GM12865 (cell line): ENCODE measurements at places on chromosomes 6 and 20.

GRCh38 chr6:150600301-150601017, 774 bp downstream of the PLEKHG1 start:
- peak; percentile 74 for DNase-seq

GRCh38 chr6:97626671-97627441, 343.8 kb upstream of the MMS22L start:
- DNase-seq: no peak

- peak; percentile 32 for DNase-seq
These were observed 68.2 kb downstream of the FAM217A start for GRCh38 chr6:4010689-4011090.

GRCh38 chr6:111791415-111791814, 81.8 kb downstream of the FYN start:
- DNase-seq: no peak

- DNase-seq: peak; percentile 66
These were observed 537 bp downstream of the PPIL4 start for GRCh38 chr6:149545258-149545753.

GRCh38 chr20:34604980-34605788, 46.7 kb downstream of the MAP1LC3A start:
- no peak for DNase-seq

DNA sequence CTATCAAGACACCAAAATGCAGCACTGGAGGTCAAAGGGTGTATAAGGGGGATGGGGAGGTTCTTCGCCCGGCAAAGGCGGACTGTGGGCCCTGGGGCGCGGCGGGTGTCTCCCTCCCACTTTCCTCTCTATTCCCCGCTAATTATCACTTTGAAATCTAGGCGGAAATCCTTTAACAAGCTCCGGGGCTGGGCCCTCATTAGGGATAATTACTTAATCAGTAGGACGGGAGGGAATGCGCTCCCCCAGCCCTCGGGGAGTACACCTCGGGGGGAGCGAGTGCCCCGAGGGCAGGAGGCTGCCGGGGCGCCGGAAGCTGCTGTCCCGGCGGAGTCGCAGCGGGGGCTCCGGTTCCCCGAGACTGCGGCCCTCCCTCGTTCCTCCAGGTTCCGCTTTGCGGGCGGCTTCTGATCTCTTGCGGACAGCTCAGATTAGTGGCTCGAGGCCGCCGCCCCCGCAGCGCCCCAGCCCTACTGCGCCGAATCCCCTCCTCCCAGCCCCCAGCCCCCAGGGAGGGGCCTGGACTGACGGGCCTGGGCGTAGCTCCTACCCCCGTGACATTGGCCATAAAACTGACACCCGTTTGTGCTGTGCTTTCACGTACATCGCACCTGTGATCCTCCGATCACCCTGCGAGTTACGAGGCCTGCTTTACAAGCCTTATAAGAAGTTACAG, 14.7 kb downstream of the MUCL3 start:
- DNase-seq: peak; percentile 83

GRCh38 chr6:160967833-160968232, 23.7 kb upstream of the MAP3K4 start:
- no peak for DNase-seq

DNA sequence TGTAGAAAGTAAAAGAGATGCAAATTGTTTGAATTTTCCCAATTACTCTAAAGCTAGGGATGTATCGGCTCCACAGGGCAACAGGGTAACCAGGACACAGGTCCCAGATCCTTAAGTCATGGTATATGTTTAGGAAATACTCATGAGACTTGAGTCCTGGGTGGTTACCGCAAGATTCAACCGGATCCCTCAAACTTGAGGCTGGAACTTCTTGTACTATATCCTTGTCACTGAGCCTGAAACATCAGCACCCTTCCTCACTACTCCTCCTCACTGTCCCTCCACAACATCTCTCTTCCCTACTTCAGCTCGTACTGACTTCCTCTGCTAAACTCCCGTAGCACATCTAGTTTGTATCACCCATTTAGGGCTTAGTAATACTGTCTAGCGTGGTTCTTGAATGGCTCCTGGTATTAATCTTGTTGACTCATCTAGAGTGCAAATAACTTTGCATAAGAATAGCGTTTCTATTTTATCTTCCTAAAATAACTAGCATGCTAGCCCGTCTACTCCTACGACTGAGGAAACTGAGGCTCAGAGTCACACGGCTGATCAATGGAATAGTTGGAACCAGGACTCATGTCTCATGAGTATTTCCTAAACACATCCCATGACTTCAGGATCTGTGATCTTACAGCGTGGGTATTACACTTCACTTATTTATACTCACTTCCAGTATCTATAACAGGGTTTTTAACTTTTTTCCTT, 72.1 kb downstream of the FILIP1 start:
- no peak for DNase-seq

- DNase-seq: no peak
These were observed 14.6 kb upstream of the DEFB132 start for GRCh38 chr20:242905-243304.

DNA sequence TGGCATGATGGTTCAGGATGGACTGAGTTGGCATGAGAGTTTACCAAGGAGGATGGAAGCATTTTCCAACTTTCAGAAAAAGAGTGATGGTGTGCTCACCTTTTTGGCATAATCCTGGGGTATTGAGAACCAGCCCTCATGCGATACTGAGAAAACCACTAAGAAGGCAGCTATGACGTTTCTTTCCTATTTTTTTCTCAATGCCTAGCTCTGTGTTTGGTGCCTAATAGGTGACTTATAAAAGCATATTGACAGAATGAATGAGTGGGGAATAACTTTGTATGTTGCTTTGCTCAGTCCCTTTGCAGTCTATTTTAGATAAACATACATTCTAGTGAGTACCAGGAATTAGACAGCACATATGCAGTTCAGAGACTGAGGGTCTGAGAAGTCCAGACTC, 816.3 kb downstream of the DHX35 start:
- no peak for DNase-seq

DNA sequence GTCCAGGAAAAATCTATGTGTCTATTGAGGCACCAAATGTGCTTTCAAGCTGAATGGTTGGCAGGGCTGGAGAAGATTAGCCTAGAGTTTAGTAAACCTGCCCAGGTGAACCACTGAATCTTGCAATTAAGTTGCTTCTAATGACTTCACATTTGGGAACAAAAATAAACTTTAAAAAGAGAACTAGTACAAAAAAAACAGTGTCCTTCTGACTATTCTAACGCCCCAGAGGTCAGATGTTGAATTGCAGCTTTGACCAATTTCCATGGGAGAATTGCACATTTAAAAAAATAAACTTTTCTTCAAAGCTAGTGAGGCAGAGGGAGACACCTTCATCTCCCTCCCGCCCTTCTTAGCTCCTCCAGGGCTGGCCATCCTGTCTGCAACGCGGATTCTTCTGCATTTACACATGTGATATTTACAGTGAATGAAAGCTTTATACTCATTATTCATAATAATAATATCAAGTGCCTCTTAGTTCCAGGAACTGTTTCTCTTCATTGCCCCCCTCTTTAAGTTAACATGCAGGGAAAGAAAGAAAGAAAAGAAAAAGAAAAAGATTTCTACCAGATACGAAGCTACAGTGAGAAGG, 270.2 kb downstream of the SMOC2 start:
- no peak for DNase-seq

- DNase-seq: no peak
These were observed 1205.5 kb upstream of the CITED2 start for GRCh38 chr6:140579918-140580317.

DNA sequence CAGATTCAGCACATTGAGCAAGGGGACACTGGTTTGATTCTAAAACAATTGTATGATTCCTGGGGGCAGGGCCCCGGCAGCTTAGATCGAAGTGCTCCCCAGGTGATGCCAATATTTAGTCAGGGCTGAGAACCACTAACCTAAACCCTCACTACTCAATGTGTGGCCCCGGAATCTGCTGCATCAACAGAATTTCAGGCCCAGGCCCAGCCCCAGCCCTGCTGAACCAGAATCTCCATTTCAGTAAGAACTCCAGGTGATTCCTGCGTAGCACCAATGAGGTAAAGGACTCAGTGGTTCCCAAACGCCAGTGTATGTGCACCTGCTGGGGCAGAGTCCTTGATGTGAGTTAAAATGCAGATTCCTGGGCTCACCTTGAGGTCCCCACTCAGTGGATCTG, 152.8 kb upstream of the KCNG1 start:
- DNase-seq: no peak

DNA sequence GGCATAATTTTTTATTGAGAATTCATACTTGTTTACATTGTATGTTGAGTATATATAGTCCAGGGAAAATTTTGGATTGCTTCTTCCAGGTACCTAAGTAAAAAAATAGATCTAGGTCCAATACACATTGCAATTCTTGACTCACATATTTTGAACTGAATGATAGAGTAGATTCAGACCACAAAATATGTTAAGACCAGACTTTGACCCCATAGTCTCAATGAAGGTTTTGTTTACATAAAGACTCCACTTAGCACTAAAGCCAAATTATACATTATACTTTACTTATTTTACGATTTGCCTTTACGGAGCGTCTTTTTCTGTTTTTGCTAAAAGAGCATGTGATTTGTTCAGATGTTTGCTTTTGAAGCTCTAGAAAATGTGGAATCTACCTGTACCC, 144.1 kb upstream of the PTCHD4 start:
- no peak for DNase-seq

DNA sequence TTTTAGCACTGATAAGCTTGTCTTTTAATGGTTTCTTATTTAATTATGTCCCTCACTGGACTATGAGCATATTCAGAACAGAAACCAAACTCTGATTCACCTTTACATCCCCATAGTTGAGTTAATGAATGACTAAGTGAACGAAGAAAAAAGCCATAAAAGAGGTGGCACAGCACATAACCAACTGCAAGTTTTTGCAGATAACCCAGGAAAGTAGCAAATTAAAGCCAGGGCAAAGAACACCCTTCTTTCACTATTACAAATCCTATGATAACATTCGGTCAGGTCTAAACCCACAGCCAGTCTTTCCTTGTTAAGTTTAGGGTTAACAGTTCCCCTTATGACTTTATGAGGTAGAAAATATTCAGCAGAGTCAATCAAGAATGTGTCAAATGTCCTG, 102.7 kb downstream of the RIN2 start:
- no peak for DNase-seq

DNA sequence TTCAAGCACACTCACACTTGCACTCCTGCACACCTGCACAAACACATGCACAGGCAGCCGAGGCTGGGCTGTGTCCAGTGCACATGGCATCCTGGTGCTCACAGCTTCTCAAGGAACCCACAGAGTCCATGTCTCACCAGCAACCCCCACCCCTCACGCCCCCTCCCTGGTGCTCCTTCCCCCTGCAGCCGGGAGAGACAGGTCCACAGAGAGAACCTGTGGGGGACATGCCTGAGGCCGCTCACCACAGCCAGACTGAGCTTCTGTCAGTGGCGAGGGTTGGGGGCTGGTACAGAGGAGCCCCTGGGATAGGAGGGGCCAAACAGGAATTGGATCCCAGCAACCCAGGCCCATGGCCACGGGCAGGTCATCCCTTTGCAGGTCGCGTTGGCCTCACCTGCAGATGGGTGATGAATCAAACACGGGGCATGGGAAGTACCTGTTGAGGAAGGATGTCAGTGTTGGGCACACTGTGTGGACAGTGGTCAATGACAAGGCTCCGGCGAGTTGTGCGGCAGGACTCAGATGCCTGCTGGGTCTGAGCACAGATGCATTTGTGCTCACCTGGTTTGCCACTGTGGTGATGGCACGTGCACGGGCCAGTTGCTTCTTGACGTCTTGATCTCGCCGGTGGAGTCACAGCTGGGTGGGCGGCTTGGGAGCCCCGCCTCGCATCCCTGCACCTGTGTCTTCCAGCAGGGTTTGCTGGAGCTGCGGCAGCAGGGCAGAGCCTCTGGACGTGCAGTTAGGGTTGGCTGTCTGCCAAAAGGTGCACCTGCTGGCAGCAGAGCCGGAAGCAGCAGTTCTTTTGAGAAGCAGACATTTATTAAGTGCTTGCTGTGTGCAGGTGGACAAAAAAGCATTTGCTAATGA, 113.0 kb downstream of the ERMARD start:
- DNase-seq: peak; percentile 11

DNA sequence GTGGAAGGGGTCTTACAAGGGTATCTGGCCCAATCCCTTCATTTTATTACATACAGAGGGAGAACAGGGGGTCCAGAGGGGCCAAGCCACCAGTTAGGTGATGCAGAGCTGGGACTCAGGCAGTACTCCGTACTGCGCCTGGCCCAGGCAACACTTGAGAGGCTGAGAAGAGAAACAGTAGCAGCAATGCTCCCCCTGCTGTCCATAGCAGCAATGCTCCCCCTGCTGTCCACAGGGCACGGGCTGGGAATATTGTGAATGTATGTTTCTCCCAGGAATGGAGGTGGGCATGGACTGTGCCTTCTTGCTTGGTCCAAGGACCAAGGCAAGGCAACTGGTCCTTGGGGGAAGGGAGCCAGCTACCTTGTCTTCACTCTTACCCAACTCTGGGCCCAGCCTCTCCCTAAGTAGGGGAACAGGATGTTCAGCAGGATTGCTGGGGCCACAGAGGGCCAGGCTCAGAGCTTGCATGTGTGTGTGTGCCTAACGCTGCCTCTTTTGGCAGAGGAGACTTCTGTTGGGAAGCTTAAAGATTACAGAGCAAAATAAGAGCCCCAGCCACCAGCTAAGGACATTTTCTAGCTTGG, 14.8 kb upstream of the FAM83C start:
- peak; percentile 27 for DNase-seq

DNA sequence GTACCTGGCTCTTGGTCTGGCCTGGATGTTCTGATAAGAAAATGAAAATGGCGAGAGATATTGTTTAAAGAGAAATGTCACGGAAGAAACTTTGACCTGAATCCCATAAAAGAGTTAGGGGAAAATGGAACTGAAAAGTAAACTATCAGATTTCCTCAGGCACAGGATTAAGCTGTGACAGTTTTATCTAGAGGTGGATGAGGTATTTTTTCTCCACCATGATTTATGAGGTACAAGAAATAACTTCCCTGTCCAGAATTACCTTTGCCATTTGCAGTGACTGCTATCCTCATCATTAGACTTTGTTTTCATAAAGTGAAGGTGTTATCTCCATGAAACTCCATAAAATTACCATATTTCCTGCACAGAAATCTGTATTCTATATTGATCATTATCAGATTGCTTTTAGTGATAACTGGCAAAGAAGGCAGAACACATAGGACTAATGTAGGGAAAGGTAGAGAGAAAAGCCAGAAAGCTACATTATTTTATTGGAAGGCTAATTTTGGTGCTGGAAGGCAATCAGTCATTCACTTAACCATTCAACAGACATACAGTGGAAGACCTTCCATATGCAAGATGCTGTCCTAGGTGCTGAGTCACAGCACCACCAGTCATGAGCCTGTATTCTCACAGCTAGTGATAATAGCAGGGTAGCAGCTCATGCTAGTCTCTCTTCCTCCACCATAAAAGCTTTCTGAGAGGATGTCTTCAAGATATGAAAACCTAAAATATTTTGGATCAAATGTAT, 427.3 kb upstream of the CITED2 start:
- DNase-seq: no peak

DNA sequence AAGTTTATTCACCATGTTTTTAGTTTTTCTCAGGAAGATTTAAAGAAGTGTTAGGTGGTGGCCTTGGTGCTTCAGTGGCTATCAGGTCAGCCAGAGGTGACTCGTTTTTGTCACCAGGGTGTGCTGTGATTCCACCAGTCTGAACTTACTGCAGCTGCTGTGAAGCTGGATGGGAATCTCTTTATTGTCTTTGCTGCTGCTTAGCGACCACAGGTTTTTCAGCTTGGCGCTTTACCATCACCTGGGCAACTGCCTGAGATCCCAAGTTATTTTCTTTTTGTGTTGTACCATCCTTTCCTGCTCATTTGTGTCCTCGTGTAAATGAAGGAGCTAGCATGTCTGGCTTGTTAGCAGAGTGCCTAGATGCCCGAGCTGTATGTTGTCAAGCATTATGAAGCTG, 146.9 kb downstream of the MACROD2 start:
- DNase-seq: peak; percentile 63
